ENCODE measurements at places on chromosomes 3 and 15. TPM values are rescaled to one million over a fixed set of nuclear protein-coding genes. Genes with fewer than 3 reads are reported as not detected.

Gene COL6A6
- 0.71 TPM for total RNA-seq

Gene GPR27
- 7.4 TPM for total RNA-seq

Gene RPL4
- 3,316 TPM for total RNA-seq

Gene PYGO1
- 24.1 TPM for total RNA-seq

Gene PROK2
- 0.20 TPM for total RNA-seq

Gene ASB14
- total RNA-seq = not detected

- DNase-seq = no peak
- no peak overlapping the region for H3K4me3 ChIP-seq
- no peaks in the 10 kb centered on the region for H3K4me1 ChIP-seq
- H3K27me3 ChIP-seq = no peaks in the 10 kb centered on the region
- H3K27ac ChIP-seq = no peak overlapping the region
- no peaks in the 10 kb centered on the region for H3K36me3 ChIP-seq
These were observed 326.5 kb downstream of the CGGBP1 start for GRCh38 chr3:87732294-87732693.

DNA sequence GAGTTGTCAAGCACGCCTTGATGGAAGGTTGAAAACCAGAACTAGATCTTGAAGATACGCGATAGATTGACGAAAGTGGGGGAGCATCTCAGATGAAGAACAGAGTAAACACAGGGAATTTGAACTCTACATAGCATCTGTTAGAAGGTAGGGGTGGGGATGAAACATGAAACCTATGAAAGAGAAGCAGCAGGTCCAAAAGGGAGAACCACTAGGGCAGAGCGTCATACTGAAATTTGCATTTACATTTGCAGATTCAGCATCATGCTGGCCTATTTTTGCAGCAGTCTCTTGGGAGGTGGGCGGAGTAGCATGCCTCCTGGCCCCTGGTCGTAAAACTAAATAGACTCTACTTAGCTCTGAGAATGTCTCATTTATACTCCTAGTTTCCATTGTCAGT is 46.1 kb upstream of the RASGRP1 start:
- no peaks in the 10 kb centered on the region for H3K4me1 ChIP-seq
- no peak for DNase-seq
- H3K4me3 ChIP-seq = no peak overlapping the region
- no peaks in the 10 kb centered on the region for H3K27me3 ChIP-seq
- no peak overlapping the region for H3K27ac ChIP-seq
- no peaks in the 10 kb centered on the region for H3K36me3 ChIP-seq

- H3K4me1 ChIP-seq = no peaks in the 10 kb centered on the region
- H3K27me3 ChIP-seq = no peaks in the 10 kb centered on the region
- H3K27ac ChIP-seq = no peak overlapping the region
These were observed 33.5 kb upstream of the SPATA12 start for GRCh38 chr3:57026944-57027343.

DNA sequence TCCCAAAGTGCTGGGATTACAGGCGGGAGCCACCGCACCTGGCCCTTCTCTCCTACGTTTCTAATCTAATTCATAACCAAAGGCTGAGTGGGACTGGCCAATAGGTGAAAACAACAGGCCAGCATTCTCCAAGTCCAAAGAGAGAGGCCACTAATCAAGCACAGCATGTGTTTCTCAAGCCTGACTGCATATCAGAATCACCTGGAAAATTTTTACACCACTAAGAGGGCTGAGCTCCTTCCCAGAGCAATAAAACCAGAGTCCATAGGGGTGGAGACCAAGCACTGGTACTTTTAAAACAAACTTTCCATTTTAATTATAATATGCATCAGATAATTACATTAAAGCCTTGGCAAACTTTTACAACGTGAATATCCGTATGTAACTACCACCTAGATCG is 254.4 kb downstream of the OPA1 start:
- no peaks in the 10 kb centered on the region for H3K36me3 ChIP-seq
- DNase-seq = no peak
- H3K4me1 ChIP-seq = no peaks in the 10 kb centered on the region
- H3K27ac ChIP-seq = no peak overlapping the region
- no peak overlapping the region for H3K4me3 ChIP-seq
- H3K27me3 ChIP-seq = no peaks in the 10 kb centered on the region

DNA sequence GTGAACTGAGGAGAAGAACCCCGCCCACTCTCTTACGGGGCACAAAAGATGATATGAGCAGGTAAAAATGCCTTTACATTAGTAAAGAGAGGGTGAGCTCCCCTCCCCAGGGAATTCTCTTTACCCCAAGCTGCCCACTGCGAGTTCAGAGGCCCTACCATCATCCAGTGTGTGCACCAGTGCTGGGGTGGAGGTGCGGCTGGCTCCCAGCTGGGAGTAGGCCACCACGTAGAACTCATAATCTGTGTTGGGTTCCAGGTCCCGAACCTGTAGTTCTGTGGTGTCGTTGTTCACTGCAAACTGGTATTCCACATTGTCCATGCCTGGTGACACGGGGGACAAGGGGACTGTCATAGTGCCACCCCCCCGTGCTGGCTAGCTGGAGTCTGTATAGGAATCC is 17.1 kb upstream of the IGDCC3 start:
- H3K4me3 ChIP-seq = no peak overlapping the region
- H3K27ac ChIP-seq = no peak overlapping the region
- DNase-seq = no peak
- H3K27me3 ChIP-seq = no peaks in the 10 kb centered on the region

DNA sequence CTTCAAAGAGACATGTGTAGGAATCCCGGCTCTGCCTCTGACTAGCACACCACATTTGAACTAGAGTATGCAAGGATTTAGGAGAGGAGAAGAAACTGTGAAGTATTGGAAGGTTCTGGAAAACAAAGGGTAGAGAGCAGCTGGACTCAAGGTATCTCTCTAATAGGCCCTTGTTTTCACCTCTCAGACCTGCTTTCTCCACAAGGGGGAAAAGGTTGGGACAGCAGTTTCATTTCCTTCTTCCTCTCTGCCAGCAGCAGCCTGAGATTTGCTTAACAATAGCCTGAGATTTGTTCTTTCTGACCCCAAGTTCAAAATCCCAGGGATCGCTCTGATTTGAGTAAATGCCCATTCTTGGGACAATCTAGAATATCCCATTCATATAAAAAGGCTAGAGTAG is 430.6 kb upstream of the MCTP2 start:
- no peaks in the 10 kb centered on the region for H3K4me1 ChIP-seq
- no peak for DNase-seq
- no peaks in the 10 kb centered on the region for H3K36me3 ChIP-seq
- H3K27me3 ChIP-seq = no peaks in the 10 kb centered on the region
- no peak overlapping the region for H3K27ac ChIP-seq
- H3K4me3 ChIP-seq = no peak overlapping the region

DNA sequence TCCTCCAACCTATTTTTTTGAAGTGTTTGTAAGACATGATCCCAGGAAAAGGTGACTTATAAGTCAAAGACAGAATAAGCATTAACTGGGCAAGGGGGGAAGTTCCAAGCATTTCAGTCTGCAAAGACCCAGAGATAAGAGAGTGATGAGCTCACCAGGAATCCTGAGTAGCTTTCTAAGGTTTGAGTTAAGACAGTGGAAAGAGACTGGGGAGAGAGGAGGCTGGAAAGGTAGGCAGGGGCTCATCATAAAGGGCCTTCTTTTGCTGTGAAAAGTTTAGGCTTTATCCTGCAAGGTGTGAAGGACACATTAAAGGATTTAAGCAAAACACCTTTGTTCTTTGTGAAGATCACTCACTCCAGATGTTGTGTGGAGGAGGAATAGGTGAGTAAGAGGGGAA is 438.8 kb downstream of the CHL1 start:
- H3K4me1 ChIP-seq = no peaks in the 10 kb centered on the region
- H3K36me3 ChIP-seq = no peaks in the 10 kb centered on the region
- no peak overlapping the region for H3K27ac ChIP-seq
- H3K4me3 ChIP-seq = no peak overlapping the region

DNA sequence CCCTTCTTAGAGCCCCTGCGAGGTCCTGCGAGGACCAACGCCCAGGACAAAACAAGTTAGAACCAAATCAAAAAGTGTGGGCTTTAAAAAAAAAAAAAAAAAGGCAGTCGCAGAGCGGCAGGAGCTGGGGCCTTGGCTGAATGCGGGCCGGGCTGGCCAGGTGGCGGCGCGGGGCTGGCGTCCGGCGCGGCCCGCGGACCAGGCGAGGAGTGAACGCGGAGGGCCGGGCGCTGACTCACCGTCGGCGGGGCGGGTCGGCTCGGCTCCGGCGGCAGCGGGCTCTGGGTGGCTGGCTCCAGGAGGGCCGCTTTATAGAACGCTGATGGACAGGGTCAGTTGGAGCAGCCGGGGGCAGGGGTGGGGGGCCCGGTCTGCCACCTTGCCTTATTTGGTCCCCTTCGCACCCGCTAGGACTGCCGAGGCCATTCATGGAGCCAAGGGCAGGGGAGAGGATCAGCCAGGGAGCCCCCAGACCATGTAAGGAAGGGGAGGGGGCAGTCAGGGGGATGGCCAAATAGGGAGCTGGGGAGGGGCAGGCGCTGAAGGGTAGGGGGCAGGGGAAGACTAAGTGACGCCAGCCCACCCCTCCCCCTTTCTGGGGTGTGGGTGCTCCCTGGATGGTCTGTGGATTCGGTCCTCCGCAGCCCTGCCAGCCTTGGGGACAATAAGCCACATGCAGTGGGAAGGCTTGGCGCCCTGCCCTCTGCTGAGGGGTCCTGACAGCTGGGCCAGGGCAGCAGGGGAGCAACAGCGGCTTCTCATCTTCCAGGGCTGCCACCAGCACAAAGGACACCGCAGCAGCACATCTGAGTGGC is at the start of gene ACTC1:
Gene ACTC1, minus strand, starts transcription at position 283 of the 815 bp plus-strand sequence. CDS start 741 bp downstream, outside the sequence.
- H3K36me3 ChIP-seq = no peaks in the 10 kb centered on the region
- H3K4me1 ChIP-seq = no peaks in the 10 kb centered on the region
- H3K27me3 ChIP-seq = no peaks in the 10 kb centered on the region
- no peak for DNase-seq

- no peak overlapping the region for H3K27ac ChIP-seq
- DNase-seq = no peak
- H3K4me1 ChIP-seq = no peaks in the 10 kb centered on the region
- H3K36me3 ChIP-seq = no peaks in the 10 kb centered on the region
- H3K27me3 ChIP-seq = no peaks in the 10 kb centered on the region
- H3K4me3 ChIP-seq = no peak overlapping the region
These were observed 609.1 kb upstream of the BCHE start for GRCh38 chr3:166446291-166446690.

GRCh38 chr15:36356978-36357601 is 222.3 kb upstream of the CDIN1 start:
- no peak overlapping the region for H3K27ac ChIP-seq
- no peaks in the 10 kb centered on the region for H3K27me3 ChIP-seq
- no peak overlapping the region for H3K4me3 ChIP-seq
- DNase-seq = no peak
- peaks cover 8% of the 10 kb centered on the region for H3K4me1 ChIP-seq

DNA sequence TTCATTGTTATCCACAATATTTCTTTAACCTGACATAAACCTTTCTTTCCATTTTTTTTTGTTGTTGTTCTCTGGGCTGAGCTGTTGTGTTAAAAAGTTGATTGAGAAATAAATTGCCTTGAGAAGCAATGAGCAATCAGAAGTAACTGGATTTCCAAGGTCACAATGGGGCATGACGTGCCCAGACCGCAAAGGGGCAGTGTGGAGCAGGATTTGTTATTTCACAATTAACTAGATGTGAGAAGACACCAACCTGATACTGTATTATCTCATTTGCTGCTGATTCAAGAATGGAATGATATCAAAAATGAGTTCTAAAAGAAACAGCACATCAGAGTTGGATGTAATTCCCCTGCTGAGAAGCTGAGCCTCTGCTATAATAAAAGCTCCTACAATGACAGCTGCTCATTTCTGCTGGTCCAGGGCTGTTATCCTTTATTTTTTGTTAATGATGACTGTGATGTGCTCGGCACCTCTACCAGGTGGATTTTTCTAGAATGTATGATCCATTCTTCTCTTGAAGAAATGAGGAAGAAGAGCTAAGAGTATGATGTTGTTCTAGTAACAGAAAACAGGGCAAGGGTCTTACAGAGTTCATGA is 28.1 kb downstream of the CPNE4 start:
- no peaks in the 10 kb centered on the region for H3K4me1 ChIP-seq
- H3K27ac ChIP-seq = no peak overlapping the region
- no peaks in the 10 kb centered on the region for H3K27me3 ChIP-seq
- no peaks in the 10 kb centered on the region for H3K36me3 ChIP-seq

DNA sequence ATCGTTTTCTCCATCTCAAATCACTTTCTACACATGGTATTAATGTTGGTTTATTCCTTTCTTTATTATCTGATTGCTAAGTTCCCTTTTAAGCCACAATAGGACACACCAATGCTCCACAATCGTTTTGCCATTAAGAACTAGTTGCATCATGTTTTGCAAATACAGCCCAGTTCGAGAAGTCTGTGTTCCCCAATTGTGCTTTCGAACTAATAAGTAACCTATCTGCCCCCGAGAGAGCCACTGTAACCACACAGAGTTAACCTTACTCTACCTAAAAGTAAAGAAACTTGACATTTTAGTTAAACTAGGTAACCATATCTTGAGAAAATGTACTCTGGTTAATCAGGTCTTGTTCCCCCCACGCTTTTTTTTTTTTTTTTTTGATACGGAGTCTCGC is 39.1 kb downstream of the MAGI1 start:
- H3K27ac ChIP-seq = no peak overlapping the region
- H3K4me1 ChIP-seq = peaks cover 2% of the 10 kb centered on the region
- H3K4me3 ChIP-seq = no peak overlapping the region
- no peaks in the 10 kb centered on the region for H3K36me3 ChIP-seq
- no peaks in the 10 kb centered on the region for H3K27me3 ChIP-seq

- H3K27me3 ChIP-seq = no peaks in the 10 kb centered on the region
- H3K4me3 ChIP-seq = no peak overlapping the region
- no peak overlapping the region for H3K27ac ChIP-seq
- H3K36me3 ChIP-seq = no peaks in the 10 kb centered on the region
- no peak for DNase-seq
- H3K4me1 ChIP-seq = no peaks in the 10 kb centered on the region
These were observed 13.2 kb upstream of the GOLM2 start for GRCh38 chr15:44275150-44275830.

DNA sequence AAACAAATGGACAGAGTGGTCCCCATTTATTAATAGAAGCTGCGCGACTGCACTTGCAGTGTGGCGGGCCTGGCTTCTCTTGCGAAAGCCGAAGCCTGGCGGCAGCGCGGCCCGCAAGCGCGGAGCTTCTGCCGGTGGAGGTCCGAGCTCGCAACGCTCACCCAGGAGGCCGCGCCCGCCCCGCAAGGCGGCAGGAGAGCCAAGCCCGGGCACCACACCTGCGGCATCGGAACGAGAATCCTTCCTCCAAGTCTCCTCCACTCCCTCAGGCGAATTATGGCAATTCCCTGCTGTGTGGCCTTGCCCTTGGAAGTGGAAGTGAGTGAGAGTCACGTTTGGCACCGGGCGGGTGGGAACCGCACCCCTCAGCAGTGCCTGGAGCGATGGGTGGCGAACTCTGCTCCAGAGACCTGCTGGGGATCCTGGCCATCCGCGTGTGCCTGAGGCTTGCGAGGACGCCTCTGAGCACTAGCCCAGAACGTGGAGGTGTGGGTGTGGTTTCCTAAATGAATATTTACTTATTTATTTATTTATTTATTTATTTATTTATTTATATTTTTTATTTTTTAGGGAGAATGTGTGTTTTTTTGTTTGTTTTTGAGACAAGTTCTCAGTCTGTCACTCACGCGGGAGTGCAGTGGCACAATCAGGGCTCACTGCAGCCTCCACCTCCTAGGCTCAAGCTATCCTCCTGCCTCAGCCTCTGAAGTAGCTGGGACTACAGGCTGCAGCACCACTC is 133.7 kb upstream of the UBE2E1 start:
- peak overlapping the region; percentile 16 for H3K4me3 ChIP-seq
- DNase-seq = peak; percentile 19
- H3K4me1 ChIP-seq = peaks cover 1% of the 10 kb centered on the region
- no peaks in the 10 kb centered on the region for H3K36me3 ChIP-seq
- H3K27ac ChIP-seq = no peak overlapping the region
